MM.1S (cell line): ENCODE measurements at places on chromosomes 12 and 14.

DNA sequence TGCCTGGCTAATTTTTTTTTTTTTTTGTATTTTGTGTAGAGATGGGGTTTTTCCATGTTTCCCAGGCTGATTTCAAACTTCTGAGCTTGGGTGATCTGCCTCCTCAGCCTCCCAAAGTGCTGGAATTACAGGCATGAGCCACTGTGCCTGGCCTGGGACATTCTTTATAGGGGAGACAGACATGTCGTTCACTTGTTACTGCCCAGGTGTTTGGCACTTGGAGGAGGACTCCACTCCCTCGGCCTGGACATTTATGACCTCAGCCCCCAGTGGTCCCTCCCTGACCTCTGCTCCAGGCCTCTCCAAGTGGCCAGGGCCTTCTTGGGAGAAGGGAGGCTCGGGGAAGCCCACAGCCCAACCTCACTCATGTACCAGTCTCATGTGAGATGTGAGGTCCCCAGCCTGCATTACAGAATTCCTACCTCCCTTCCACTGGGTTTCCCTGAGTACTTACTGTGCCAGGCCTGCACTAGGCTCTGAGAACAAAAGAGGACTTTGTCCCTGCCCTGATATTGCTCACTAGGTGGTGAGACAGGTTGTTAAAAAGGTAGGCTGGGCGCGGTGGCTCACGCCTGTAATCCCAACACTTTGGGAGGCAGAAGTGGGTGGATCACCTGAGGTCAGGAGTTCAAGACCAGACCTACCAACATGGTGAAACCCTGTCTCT is 9.7 kb upstream of the POP5 start:
- DNase-seq, result no peak

DNA sequence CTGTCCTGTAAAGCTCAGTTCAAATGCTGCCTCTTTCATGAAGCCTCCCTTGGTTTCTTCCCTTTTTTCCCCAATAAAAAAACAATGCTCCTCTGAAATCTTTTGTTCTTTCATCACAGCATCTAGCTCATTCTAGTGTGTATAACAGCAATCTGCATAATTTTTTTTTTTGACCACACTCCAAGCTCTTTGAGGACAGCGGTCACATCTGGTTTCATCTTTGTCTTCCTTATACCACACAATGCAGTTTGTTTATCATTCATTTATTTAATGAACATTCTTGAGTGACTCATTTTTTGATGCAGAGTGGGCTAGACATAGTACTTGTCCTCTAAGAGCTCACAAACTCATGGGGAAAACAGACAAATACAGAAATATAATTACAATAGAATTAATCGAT is 7.3 kb downstream of the GNG2 start:
- no peak for DNase-seq

DNA sequence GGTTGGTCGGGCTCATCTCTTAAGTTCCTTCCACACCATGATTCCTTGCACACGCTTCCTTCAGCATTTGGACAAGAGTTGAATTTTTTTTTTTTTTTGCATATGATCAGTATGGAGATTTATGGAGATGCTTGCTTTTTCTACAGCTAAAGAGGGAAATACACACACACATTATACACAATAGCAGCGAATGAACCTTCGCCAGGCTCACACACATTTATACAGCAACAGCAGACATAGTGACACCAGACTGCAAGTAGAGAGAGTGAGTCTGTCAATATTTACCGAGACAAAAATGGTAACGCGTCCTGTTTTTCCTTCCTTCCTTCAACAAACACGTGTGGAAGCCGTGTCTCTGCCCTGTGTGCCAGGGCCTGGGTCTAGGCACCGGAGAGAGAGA is 897.9 kb downstream of the BCL11B start:
- no peak for DNase-seq

- peak; percentile 19 for DNase-seq
These were observed 653 bp downstream of the PA2G4 start for GRCh38 chr12:56104815-56105608.

DNA sequence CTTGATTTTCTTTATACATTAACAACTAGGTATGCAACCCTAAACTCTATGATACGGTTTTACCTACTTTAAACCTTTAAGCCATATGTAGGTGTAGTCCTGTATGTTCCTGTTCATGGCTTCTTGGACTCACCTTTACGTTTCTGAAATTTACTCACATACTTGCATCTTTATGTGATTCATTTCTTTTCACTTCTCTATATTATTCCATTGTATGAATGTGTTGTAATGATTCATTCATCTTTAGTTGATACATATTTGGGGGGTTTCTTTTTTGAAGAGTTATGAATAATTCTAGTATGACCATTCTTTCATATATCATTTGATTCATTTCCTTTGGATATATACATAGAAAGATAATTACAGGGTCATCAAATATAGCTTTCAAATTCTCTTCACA is 2.4 kb upstream of the TAS2R50 start:
- no peak for DNase-seq

- DNase-seq, result no peak
These were observed 25.6 kb downstream of the PPM1H start for GRCh38 chr12:62909340-62909739.

GRCh38 chr12:8420506-8420905 is 35.3 kb upstream of the CLEC6A start:
- DNase-seq, result no peak

DNA sequence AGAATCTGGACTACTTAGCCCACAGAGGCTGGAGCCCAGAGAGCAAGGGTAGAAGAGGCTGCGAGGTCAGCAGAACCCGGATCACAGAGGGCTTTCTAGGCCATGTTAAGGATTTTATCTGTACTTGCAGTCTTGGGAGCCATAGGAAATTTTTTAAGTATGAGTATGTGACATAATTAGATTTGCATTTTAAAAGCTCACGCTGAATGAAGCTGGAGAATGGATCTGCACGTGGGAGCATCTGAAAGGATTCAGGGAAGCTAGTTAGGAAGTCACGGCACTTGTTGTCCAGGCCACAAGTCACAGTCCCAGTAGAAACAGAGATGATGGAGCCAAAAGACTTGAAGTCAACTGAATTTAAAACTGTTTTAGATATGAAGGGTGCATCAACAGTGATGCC is 14.1 kb downstream of the CORO1C start:
- DNase-seq, result no peak

DNA sequence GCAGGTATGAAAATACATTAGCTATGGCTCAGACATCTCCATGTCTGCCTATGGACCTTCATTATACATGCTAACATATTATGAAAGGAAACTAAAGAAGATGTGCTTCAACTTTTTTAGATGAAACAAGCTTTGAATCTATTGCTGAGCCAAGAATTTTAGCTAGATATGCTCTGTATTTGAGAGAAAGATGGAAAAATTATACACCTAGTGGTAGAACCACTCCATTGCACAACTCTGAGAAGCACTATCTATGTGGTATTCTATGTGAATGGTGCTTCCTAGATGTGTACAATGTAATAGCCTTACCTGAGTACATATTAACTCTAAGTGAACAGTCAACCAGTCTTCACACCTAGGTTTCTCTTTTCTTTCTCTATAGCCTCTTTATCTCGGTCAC is 17.3 kb downstream of the EPYC start:
- no peak for DNase-seq
